ENCODE measurements at places on chromosomes 1 and 21.

DNA sequence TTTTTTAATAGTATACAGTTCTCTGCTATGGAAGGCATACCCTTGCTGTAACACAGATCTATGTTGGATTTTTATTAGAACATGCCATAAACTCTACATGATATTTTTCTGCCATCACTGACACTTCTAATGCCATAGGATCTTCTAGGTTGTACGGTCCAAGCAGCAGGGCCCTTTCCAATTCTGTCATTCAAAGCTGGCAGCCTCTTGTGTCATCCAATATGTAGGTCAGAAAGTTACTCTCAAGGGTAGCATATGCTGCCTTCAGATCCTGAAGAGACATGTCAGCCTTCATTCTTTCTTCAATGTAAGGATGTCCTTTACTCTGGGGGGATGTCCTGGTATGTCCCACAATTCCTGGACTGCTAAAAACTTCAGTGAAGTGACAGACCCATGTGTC, 629.2 kb upstream of the USP24 start:
- no peak for DNase-seq

- no peak for DNase-seq
These were observed 13.8 kb downstream of the ADORA3 start for GRCh38 chr1:111489604-111490003.

DNA sequence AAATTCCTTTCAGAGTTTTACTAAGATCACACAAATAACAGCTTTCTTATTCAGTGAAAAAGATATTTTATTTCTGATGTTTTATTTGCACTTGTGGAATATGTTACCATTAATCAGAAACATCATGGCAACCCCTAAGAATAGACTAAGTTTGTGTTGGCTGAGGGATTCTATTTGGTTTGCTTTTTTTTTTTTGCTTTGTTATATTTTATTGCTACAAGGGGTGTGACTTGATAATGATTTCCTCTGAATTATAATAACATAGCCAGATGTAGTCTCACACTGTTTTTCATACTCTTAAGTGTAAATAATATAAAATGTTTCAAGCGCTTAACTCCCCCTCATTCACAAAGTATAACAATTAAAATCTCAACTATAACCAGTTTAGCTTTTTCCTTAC, 20.0 kb downstream of the GLRX2 start:
- no peak for DNase-seq

- peak; percentile 47 for DNase-seq
These were observed 80.8 kb downstream of the LRRC7 start for GRCh38 chr1:69648486-69648885.

GRCh38 chr1:62687421-62687902, 724 bp downstream of the DOCK7 start:
- DNase-seq: peak; percentile 79

All from endodermal cell (in vitro differentiated cells).